ENCODE measurements at places on chromosomes 4 and X.
A peak's percentile ranks its signal among the peaks of the same experiment; 100 is the strongest.

GRCh38 chrX:97763391-97763790 lies 879.7 kb downstream of the RPA4 start:
- no peak for DNase-seq

- no peak for DNase-seq
These were observed 14.8 kb upstream of the CUL4B start for GRCh38 chrX:120575379-120576114.

DNA sequence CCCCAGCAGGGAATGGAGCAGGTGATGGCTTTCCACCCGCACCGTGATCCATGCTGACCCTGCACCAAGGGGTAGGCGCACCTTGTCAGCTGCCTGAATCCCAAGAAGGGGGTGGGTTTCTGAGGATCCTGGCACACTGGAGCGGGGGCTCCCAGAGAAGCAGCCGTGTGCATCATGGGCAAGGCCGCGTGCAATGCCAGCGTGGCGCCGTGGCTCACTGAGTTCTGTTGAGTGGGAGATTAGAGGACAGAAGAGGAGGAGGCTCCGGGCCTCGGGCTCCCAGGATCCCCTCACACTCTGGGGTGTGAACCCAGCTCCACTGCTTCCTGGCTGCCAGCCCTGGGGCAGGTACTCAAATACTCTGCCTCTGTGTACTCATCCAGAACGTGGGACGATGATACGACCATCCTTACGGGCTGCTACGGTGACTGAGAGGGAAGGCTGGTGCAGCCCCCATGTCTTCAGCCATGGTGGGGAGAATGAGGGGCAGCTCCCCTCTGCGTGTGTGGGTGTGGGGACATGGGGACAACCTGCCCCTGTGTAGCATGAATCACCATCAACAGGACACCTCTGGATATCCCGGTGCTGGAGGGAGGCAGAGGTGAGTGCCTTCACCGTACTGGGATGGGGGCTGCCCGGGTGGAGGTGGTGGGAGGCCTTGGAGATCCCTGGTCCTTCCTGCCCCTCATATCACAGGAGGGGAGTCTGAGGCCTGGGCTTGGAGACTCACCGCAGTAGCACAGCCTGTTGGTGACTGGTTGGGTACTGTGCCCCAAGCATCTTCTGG lies 52.6 kb downstream of the CPZ start:
- peak; percentile 21 for DNase-seq

DNA sequence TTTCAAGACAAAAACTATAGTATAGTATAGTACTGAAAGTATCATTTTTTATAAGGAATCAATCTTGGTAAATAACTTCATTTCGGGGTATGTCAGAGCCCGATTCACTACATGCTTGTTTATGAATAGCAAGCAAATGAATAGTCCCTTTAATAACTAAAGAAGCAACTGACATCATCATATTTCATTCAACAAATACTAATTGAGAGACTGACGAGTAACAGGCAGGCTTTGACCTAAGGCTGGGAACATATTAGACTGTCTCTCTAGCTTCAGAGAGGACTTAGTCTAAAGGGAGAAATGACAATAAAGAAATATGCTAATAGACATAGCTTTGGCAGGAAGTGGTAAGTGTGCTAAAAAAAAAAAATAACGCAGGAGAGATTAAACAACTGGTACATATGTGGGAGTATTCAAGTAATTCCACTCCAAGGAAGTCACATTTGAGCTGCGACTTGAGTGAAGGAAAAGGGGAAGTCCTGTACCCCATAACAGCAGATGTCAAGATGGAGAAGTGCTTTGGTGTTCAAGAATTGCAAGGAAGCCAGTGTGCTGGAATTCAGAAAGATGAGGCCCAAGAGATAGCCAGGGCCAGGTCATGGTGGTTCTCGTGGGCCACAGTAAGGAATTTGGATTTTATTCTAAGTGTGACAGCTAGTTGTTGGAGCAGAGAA lies 284.9 kb downstream of the FBXO8 start:
- no peak for DNase-seq

GRCh38 chr4:22356987-22357596 lies 158.8 kb downstream of the ADGRA3 start:
- no peak for DNase-seq

DNA sequence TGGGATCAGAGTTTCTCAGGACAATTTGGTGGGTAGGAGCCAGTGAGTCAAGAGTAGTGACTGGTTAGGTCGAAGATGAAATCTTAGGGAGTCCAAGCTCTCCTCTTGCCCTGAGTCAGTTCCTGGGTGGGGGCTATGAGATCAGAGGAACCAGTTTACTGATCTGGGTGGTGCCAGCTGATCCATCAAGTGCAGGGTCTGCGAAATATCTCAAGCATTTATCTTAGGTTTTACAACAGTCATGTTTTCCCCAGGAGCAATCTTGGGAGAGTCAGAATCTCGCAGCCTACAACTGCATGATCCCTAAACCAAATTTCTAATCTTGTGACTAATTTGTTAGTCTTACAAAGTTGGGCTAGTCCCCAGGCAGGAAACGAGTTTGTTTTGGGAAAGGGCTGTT lies 1833.2 kb upstream of the PCDH7 start:
- DNase-seq = no peak

DNA sequence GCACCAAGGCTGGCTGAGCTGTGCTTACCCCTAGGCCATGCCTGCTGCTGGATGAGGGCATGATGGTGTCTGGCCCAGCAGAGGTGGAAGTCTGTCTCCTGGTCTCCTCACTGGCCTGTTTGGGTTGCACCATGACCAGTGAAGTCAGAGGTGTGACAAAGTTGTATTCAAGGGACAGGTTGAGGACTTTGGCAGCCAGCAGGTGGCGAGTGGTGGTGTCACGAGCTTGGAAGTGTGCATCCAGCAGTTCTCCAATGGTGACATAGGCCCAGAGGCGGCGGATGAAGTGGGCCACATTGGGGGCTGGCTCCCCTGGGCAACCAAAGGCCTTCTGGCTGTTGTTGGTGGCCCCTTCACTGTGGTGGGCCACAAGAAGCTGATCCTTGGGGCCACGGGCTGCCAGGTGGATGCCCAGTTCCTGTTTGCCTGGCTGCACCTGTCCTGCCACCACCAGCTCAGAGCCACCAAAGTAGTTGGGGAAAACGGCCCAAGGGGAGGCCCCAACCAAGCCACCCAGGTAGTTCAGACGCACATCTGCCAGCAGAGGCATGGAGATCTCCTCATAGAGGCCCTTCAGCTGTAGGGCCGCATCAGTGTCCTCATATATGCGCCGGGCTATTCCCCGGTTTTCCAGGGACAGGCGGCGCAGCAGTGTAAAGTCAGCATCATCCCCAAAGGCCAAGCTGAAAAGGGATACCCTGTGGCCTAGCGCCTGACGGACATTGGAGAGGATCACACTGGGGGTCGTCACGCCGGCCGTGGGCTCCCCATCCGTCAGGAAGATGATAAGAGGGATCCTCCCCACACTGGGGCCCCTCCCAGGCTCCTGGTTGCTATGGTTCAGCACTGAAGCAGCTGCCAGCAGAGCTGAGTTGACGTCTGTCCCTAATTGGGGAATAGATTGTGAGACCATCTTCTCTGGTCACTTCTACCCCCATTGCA lies 39.7 kb downstream of the ITIH6 start:
- no peak for DNase-seq

GRCh38 chr4:139633661-139634060 lies 32.0 kb upstream of the MGST2 start:
- DNase-seq = no peak

DNA sequence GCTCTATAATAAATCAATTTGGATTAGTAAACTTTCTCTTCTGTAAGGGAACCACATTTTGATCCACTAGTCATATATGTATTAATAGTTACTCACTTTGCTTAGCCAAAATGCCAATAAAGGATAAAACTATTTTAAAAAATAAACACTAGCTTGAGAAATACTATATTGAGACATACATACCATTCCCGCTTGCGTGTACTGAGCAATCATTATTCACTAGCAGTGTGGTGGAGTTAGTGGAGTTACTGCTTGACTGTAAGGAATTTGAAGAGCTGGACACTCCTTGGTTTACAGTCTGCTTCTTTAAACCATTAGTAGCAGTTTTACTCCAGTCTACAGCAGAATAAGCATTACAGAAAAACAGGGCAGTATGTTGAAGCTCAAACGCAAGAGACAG lies 10.8 kb upstream of the PHKA2 start:
- no peak for DNase-seq

DNA sequence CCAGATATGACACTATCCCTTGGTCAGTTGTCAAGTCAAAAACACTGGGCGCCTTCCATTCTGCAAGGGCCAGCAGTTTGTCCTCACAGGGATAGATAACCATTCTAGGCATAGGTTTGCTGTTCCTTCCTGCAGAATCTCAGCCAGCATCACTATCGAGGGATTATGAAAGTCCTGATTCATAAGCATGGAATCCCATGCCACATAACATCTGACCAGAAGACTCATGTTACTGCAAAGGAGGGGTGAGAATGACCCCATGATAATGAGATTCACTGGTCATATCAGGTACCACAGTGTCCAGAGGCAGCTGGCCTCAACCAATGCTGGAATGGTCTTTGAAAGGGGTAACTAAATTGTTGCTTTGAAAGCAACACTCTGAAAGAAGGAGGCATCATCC lies 84.7 kb downstream of the OTC start:
- no peak for DNase-seq

DNA sequence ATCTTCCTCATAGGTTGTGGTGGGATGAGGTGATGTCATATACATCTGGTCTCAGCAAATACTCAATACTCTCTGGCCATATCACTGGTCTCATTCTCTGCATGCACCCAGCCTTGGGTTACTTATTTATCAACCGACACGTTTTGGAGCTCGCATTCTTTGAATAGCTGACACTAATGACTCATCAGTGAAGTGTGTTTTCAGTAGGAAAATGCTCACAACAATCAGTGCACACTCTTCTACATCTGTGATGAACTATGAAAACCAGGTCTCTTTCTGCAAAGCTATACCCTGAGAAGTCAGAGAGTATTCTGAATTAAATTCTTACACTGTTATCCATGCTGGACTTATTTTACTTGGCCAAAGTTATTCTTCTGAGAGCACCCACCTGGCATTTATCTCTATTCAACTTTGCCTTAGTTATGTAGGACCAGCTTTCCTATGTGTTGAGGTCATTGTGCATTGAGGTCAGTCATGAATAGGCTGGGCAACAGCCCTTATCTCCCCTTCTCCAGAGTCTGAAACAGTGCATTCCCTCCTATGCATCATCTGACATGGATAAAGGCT lies 58.7 kb upstream of the DHX15 start:
- no peak for DNase-seq

DNA sequence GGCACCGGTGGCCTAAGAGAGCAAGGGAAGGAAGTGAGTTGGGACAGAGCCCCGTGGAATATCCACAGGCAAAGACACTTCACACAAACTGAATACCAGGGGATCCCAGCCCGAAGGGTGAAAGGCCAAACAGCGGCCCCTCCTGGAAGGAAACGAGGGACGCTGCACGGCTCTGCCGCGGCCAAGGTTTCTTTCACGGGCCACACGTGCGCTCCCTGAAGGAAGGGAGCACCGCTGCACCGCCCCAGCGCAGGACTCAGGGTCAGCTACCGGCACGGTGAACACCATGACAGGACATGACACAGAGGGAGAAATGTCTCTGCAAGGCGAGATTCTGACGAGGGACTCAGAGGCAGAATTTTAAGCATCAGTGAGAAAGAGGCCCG lies 31.5 kb upstream of the GTPBP6 start:
- DNase-seq = no peak

GRCh38 chr4:31035761-31036160 lies 315.6 kb downstream of the PCDH7 start:
- no peak for DNase-seq

GRCh38 chrX:17788956-17789562 lies 51.8 kb downstream of the SCML1 start:
- DNase-seq = no peak

- no peak for DNase-seq
These were observed 15.3 kb upstream of the BEND4 start for GRCh38 chr4:42167709-42168108.

DNA sequence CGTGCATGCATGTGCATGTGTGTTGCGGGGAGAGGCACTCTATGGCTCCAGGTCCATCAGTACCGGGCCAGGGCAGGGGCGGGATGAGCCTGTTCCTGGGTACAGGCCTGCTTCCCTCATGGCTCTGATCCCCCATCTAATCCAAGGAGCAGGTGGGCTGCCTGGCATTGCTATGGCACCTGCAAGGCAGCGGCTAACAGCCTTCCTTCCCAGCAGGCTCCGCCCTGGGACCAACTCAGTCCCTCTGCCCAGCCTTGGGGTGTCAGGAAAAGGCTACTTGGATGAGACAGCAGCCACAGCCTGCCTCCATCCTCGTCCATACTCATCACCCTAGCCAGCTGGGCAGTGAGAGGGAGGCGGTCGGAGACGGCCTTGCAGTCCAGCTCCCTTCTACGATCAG lies 46.5 kb downstream of the PPP2R2C start:
- peak; percentile 57 for DNase-seq

GRCh38 chr4:127048376-127049044 lies 584.2 kb upstream of the INTU start:
- no peak for DNase-seq

- no peak for DNase-seq
These were observed 28.9 kb upstream of the WDFY3 start for GRCh38 chr4:84995386-84995785.

- no peak for DNase-seq
These were observed 154.5 kb upstream of the QRFPR start for GRCh38 chr4:121535351-121535750.

GRCh38 chr4:7089213-7089986 lies 21.5 kb upstream of the GRPEL1 start:
- DNase-seq = no peak

DNA sequence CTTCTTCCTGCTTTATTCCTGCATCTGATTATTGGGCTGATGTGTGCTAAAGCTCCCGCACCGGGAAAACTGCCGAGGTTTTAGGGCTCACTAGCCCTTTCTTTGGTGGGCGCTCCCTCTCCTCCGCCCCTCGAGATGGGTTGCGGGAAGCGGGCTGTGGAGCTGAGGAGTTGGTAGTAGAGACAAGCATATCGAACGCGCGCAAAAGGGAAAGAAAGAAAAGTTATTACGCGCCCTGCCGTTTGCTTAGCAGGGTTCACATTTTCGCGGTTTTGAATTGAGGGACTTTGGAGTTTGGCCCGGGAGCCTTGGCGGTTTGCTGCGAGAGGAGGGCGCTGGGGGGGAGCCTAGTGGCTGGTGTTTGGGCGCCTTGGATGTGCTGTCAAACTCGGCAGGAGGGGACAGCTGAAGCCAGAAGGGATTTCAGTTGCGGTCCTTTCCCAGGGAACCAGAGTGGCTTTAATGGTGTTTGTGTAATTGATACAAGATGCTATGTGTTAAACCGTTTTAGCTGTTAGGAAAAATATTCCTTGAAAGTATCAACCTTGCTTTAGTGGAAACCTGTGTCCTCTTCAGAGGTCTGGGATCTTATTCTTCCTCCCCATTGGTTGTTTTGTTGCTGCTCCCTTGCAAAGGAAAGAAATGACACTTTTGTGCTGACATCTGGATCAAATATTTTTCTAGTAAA lies 1.1 kb downstream of the GAB1 start:
- peak; percentile 56 for DNase-seq

- DNase-seq = peak; percentile 31
These were observed 779 bp upstream of the DDX60L start for GRCh38 chr4:168480931-168481611.

DNA sequence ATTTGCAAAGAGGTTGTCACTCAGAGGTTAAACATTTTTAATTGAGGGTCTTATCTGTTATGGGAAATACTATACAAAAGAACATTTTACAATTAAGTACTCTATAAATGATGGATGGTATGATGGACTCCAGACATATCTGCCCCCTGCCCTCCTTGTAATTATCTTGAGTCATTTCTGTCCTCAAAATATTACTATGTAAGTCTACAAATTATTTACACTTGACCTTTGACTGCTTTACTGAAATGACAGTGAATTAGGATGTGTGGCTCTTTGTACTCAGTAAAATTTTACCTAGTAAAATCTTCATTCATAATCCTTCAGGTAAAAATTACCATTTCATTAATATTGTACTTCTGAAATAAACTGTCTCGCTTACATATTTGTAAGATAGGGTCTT lies 46.5 kb downstream of the USP9X start:
- DNase-seq = no peak
